Activated CD4-positive, alpha-beta T cell treated with anti-CD3 and anti-CD28 coated beads for 36 hours (primary cell): ENCODE measurements at places on chromosomes 6 and 20. TPM values are rescaled to one million over a fixed set of nuclear protein-coding genes. Genes with fewer than 3 reads are reported as not detected.

- no peak for DNase-seq
Observed at GRCh38 chr20:50336661-50337060, 146.0 kb downstream of the CEBPB start.

- DNase-seq, result no peak
Observed at GRCh38 chr20:48616481-48616880, 211.3 kb downstream of the PREX1 start.

GRCh38 chr6:37340639-37340943, 13.2 kb upstream of the RNF8 start:
- DNase-seq, result no peak

DNA sequence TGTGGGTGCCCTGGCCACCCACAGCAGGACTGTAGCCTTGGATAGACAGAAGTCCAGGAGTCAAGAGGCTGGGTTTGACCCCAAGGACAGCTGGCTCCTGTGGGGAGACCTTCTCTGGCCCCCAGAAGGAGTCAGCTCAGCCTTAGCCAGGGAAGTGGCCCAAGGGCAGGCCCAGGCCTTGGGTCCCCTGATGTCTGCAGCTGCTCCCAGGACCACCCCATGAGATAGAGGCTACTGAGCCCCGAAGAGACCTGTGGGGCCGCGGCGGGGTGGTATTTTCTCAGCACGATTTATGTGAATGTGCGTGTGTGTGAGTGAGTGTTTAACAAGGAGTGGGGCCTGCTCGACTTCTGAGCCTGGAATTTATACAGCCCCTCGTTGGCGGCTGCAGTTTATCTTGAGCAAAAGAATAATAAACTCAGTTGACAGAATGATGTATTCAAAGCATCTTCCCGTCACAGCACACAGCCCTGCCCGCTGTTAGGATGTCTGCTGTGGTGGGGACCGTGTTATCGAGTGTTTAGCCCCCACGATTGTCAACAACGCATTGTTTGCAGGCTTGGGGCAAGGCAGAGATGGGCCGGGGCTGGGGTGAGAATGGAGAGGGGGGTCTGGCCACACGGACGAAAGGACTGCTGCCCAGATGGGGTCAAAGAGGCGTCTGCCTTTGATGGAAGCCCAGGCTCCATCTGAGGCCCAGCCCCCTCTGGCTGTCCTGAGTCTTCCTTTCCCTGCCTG, 163.3 kb downstream of the VEGFA start:
- DNase-seq, result no peak

- DNase-seq, result no peak
Observed at GRCh38 chr20:16806886-16807285, 58.7 kb downstream of the OTOR start.

GRCh38 chr20:22810626-22811569, 224.2 kb upstream of the SSTR4 start:
- no peak for DNase-seq

DNA sequence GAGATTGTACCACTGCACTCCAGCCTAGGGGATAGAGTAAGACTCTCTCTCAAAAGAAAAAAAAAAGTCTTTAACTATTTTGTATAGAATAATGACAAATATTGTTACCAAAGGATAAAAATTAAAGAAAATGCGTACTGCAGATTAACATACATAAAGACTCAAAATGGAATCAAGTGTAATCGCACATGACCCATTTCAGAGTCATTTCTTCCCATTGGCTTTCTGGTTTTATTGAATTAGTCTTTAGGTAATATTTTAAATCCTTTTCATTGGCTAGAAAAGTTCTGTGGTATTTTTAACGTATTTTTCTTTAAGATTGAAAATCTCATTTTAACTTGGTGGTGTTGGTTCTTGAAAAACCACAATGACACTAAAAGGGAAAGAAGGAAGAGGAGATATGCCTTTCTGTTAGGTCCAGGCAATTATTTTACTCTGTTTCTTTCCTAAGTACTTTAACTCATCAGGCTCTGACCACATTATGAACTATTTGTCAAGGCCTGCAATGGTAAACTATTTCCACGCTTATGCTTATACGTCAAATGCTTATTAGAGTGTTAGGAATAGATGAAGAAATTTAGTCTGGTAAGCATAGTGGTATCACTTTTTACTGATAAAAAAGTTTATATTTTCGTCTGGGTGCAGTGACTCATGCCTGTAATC, 52.3 kb downstream of the PLEKHG1 start:
- no peak for DNase-seq

GRCh38 chr20:37223053-37223452, 38.6 kb downstream of the GHRH start:
- peak; percentile 8 for DNase-seq

DNA sequence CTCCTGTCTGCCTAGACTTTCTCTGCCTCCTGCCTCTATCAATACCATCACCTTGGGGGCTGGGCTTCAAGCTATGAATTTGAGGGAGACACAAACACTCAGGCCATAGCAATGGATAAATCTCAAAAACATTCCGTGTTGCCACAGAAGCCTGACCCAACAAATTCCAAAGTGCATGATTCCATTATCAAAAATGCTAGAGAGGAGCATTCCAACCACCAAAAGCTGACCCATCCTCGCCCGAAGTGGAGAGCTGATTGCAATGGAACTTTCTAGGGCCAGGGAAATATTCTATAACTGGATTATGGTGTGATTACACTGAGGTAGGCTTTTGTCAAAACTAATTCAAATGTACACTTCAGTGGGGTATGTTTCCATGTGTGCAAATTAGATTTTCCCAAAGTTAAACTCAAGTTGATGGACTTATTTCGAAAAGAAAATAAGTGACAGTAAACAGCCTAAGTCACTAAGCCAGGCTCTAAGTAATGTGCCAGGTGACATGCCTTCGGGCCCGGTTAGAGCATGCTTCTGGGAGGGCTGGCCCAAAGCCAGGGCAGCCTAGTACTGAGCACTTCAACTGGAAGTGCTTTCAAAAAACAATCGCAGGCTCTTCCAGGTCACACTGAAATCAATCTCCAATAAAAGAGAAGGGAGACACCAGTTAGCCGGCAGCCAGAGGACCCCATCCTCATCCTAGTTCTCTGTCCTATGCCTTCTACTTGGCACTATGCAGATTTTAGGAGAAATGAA, 142.3 kb downstream of the TBXT start:
- no peak for DNase-seq

The HMGCLL1 gene
- total RNA-seq, result not detected

The KCNS1 gene
- 0.79 TPM for total RNA-seq

The TPD52L1 gene
- 0.89 TPM for total RNA-seq

The CFAP61 gene
- 0.39 TPM for total RNA-seq

The ID4 gene
- not detected for total RNA-seq
